ENCODE measurements at places on chromosomes 11 and 22. TPM values are rescaled to one million over a fixed set of nuclear protein-coding genes. Genes with fewer than 3 reads are reported as not detected.

Gene MS4A3
- not detected for polyA plus RNA-seq

Gene ZBTB16
- 9.6 TPM for polyA plus RNA-seq

Gene MRGPRE
- not detected for polyA plus RNA-seq

Gene SLCO2B1
- 5.6 TPM for polyA plus RNA-seq

Gene TREH
- polyA plus RNA-seq: 0.54 TPM

Gene SMTN
- polyA plus RNA-seq: 103 TPM

Gene ATG2A
- 10.4 TPM for polyA plus RNA-seq

Gene CRACR2B
- 3.2 TPM for polyA plus RNA-seq

Gene PICALM
- 60.9 TPM for polyA plus RNA-seq

Gene PRR33
- polyA plus RNA-seq: 0.43 TPM

Gene MRPL48
- polyA plus RNA-seq: 31.3 TPM

Gene ZBED5
- 16.1 TPM for polyA plus RNA-seq

Gene GVQW3
- 0.11 TPM for polyA plus RNA-seq

Gene ZW10
- polyA plus RNA-seq: 2.6 TPM

Gene LRRC74B
- 0.22 TPM for polyA plus RNA-seq

Gene FERMT3
- 4.4 TPM for polyA plus RNA-seq

Gene F2
- polyA plus RNA-seq: 0.04 TPM

Gene MS4A4E
- polyA plus RNA-seq: 0.37 TPM

Gene OR52A1
- polyA plus RNA-seq: not detected

Gene DTX4
- polyA plus RNA-seq: 1.8 TPM

Gene HOATZ
- not detected for polyA plus RNA-seq

Gene PHETA2
- 10.0 TPM for polyA plus RNA-seq

Gene TTLL8
- not detected for polyA plus RNA-seq

Gene SLC37A4
- polyA plus RNA-seq: 7.3 TPM

Gene TMEM225
- polyA plus RNA-seq: not detected

Gene SLC22A25
- polyA plus RNA-seq: 0.04 TPM
